GM23338 (cell line): ENCODE measurements at places on chromosomes 12 and 14. TPM values are rescaled to one million over a fixed set of nuclear protein-coding genes. Genes with fewer than 3 reads are reported as not detected.

Gene CLEC6A
- total RNA-seq: 0.19 TPM in 1 of 2 replicates, not detected in the other

Gene TESPA1
- not detected in 2 replicates for total RNA-seq

Gene SVOP
- total RNA-seq: 0.10 TPM in 1 of 2 replicates, not detected in the other

Gene TAS2R46
- 1.0 and 5.0 TPM in 2 replicates for total RNA-seq

Gene SMIM41
- total RNA-seq: 0.12 and 0.66 TPM in 2 replicates

Gene PLEKHA5
- total RNA-seq: 81.8 and 82.8 TPM in 2 replicates

Gene DUSP6
- total RNA-seq: 153 and 191 TPM in 2 replicates

Gene OAS3
- 1.4 and 2.6 TPM in 2 replicates for total RNA-seq

Gene SDR9C7
- total RNA-seq: not detected in 2 replicates

DNA sequence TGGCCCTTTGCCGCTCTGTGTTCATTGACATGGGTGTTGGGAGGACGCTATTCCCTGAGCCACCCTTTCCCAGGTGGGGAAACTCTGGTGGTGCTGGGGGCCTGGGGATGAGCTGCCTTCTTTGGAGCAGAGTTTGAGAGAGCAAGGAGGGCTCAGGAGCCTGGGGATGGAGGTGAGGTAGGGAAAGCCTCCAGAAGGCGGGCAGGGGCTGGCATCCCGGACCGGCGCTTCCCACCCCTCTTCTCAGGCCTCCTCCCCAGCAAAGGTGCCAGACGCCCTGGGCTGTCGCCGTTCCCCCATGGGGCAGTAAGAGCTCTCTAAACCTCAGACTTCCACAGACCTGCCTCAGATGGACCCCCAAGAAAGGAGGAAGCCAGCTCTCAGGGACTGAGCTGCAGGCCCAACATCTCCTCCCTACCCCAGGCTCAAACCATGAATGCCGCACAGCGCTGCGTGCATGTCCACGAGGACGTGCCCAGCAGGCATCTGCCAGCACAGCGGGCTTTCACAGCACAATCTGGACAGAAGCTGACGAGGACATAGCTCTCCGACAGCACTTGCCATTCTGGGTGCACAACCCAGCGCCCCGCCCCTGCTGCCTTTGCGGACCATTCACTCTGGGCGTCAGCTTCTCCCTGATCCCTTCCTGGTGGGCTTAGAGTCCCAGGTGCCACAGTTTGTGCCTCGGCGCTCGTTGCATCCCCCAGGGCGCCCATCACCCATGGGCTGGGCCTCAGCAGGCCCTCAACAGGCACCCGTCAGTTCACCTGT lies 14.9 kb upstream of the TTC7B start:
- no peak for DNase-seq

- no peak for DNase-seq
These were observed 258.5 kb downstream of the NOVA1 start for GRCh38 chr14:26339381-26339780.

- no peak for DNase-seq
These were observed 5.7 kb upstream of the SLCO1A2 start for GRCh38 chr12:21340403-21340802.

DNA sequence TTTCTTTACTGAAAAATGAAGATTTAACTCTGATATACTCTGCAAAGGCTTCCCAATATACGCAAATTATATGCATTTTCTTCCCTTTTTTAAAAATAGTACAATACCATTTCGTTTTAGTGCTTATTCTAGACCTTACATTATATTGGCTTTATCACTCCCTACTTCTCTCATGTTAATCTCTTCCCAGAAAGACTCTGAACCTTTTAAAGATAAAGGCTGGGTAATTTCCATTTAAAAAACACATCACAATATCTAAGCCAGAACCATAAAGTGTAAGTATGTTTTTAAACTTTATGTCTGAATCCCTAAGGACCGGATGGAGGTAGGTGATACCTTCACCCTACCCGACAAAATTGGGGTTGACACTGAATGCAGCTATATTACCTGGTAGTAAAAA lies 320.8 kb downstream of the DIO2 start:
- DNase-seq: no peak

- no peak for DNase-seq
These were observed 187.8 kb upstream of the AMIGO2 start for GRCh38 chr12:47267571-47267970.

- no peak for DNase-seq
These were observed 1251.0 kb upstream of the USP15 start for GRCh38 chr12:61009192-61009591.

- DNase-seq: peak; percentile 95
These were observed 32.5 kb downstream of the WBP11 start for GRCh38 chr12:14770496-14771461.

- DNase-seq: no peak
These were observed 74.7 kb downstream of the APAF1 start for GRCh38 chr12:98719515-98720504.

- peak; percentile 60 for DNase-seq
These were observed 825 bp upstream of the CCDC85C start for GRCh38 chr14:99604766-99605298.

DNA sequence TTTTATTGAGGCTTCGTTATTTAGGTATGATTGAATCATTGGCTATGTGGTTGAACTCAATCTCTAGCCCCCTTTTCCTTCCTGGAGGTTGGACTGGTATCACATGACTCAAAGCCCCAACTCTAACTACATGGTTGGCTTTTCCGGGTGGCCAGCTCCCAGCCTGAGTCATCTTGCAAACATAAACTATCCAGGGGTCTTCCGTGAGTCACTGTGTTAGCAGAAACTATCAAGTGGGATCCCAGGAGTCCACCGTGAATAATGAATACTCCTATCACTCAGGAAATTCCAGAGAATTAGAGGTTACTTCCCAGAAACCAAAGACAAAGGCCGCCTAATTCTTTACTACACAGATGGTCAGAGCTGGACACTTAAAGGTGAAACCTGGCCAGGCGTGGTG lies 19.7 kb upstream of the PLEKHD1 start:
- no peak for DNase-seq

DNA sequence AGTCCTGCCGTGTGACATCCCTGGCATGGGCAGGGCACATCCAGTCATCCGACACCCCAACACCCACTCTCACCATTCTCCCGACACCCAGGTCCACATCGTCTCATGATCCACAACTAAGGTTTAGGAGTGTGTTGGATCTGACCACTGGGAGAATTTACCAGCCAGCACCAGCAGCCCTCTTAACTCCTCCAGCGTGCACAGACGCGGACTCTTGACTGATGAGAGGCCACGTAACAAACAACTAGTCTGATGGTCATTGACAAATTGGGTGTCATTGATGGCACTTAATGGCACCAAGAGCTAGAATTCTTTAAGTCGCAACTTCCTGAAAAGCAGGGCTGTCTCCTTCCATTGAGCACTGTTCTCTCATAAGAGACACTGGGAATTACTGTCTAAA lies 203.0 kb upstream of the SFSWAP start:
- no peak for DNase-seq

DNA sequence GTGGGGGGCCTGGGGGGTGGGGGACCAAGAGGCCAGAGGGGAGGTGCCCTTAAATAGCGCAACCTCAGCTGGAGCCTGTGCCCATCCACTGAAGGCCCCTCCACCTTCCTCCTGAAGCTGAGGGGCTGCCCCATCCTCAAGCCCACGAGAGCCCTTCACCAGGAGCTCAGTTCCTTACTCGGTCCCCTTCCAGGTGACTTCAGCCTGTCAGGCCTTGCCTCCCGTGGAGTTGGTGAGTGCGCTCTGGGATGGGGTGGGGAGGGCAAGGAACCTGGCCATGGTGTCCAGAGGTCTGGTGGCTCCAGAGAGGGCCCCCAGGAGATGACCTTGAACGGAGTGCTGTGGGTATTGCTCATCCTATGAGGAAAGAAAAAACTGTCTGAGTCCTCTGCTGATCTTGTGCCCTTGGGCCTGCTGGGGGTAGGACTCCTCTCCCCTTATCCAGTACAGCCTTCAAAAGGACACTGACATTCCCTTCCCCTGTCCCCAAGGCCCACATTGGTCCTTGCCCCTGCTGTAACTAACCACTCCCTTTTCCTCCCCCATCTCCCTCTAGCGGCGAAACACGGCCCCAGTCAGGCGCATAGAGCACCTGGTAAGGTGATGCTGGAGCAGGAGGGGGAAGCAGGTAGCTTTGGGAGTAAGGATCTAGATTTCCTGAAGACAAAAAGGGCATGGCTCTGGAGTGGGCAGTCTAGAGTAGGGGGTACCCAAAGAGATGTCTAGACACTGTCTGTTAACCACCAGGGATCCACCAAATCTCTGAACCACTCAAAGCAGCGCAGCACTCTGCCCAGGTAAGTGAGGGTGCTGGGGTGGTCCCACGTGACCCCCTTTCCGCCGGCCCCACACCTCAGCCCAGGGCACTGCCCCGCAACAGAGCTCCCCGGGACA lies 3.6 kb downstream of the TNS2 start:
- DNase-seq: peak; percentile 94

DNA sequence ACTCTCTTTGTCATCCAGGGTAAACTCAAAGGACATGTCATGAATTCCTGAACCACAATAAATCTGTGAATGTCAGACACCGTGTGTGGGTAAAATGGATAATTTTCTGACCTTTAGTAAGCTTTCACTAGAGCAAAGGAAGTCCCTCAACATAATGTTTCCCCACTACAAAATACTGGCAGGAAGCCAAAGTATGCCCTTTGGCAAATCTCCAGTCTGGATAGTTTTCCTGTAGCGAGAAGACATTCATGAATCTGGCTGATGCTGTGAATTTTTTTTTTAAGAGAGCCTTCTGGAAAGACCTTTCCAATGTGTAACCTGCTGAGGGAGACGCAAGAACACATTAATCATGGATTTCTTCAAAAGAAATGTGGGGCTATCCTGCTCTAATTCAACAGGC lies 389.6 kb upstream of the DDHD1 start:
- DNase-seq: no peak

- no peak for DNase-seq
These were observed 157.5 kb upstream of the LRIG3 start for GRCh38 chr12:59077575-59078426.

GRCh38 chr14:30272848-30273832 lies 285.8 kb upstream of the G2E3 start:
- no peak for DNase-seq

DNA sequence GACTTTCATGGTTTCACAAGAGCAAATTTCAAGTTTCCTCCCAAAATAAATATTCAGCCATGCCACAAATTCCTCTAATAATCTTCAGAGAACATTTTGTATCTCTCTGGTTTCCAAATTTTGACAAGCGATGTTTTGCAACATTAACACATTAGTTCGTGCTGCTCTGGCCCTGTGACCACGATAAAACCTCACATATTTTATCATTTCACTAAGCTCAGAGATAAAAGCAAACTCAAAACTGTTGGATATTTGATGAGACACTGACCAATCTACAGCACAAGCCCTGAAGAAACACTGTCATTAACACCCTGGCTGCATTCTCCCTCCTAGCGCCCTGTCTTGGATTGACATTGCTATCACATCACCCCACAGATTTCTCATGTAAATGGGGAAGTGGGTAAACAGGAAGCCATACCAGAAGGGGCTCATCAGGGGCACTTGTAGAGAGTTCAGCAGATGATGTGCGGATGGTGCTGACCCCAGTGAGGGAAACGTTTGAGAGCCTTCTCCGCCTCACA lies 264.3 kb downstream of the PRKD1 start:
- DNase-seq: peak; percentile 74

GRCh38 chr12:57003395-57003794 lies 3.0 kb downstream of the ZBTB39 start:
- no peak for DNase-seq
